Esophagus mucosa (tissue), 1 donor: ENCODE measurements at places on chromosomes 16 and 17. TPM values are rescaled to one million over a fixed set of nuclear protein-coding genes. Genes with fewer than 3 reads are reported as not detected.

The IRF8 gene
- 2.2 TPM for total RNA-seq

The SSTR5 gene
- total RNA-seq, result not detected

The SPECC1 gene
- total RNA-seq, result 13.8 TPM

The CBFA2T3 gene
- total RNA-seq, result 1.1 TPM

The NEURL4 gene
- 13.5 TPM for total RNA-seq

The SNX11 gene
- total RNA-seq, result 17.4 TPM

The NOD2 gene
- total RNA-seq, result 15.4 TPM

The CACNG5 gene
- not detected for total RNA-seq
